Activated CD4-positive, alpha-beta T cell treated with anti-CD3 and anti-CD28 coated beads, Interleukin-2, amount 10 ng/mL, durations not matched to agents 7 days and 5 days (primary cell): ENCODE measurements at places on chromosomes 1 and 21. TPM values are rescaled to one million over a fixed set of nuclear protein-coding genes. Genes with fewer than 3 reads are reported as not detected.

The FAM78B gene
- total RNA-seq: 0.35 TPM

The ACTRT2 gene
- not detected for total RNA-seq

The MIXL1 gene
- total RNA-seq: not detected

The EDARADD gene
- 1.6 TPM for total RNA-seq

DNA sequence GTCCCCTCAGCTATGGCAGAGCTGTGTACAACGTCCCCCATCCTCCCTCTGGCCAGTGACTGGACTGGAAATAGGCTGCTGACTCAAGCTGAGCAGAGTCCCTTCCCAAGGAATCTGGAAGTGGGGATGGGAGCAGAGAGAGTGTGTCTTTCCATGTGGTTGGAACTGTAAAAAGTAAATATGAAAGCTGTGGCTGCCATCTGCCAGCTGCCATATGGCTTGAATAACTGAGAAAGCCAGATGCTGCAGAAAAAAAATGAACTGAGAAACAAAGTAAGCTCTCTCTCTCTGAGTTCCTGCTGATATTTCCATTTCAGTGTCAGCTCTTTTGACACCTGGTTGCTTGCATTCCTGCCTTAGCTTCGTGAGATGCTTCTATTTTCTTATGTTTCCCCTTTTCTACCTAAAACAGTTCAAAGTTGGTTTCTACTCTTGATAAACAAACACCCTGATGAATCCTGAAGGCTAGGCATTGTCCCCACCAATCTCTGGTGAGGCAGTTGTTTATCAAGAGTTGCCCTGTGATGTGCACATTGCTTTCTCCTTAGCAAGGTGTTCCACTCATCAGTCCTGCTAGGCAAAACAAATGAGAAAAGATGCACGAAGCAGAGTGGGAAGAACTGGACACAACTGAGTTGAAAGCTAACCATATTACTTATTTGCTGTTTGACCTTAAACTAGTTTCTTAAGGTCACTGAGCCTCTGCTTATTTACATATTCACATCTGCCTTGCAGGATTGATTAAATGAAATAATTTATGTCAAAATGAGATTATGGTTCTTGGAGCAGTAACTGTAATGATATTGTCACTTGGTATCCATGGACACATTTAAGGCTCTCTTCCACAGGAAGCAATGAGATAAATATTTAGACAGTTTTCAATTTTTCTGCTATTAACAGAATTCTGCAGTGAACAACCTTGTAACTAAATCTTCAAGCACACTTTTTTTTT, 16.6 kb upstream of the DR1 start:
- H3K4me3 ChIP-seq: no peak overlapping the region
- DNase-seq: no peak
- H3K27me3 ChIP-seq: no peaks in the 10 kb centered on the region
- no peaks in the 10 kb centered on the region for H3K4me1 ChIP-seq

GRCh38 chr1:223770621-223771315, 58.4 kb downstream of the CAPN2 start:
- no peak overlapping the region for H3K4me3 ChIP-seq
- peaks cover 75% of the 10 kb centered on the region for H3K36me3 ChIP-seq
- no peak overlapping the region for H3K27ac ChIP-seq
- no peak for DNase-seq
- H3K4me1 ChIP-seq: peaks cover 16% of the 10 kb centered on the region
- H3K27me3 ChIP-seq: no peaks in the 10 kb centered on the region

- no peak for DNase-seq
- no peaks in the 10 kb centered on the region for H3K27me3 ChIP-seq
- peaks cover 24% of the 10 kb centered on the region for H3K4me1 ChIP-seq
- H3K36me3 ChIP-seq: peaks cover 9% of the 10 kb centered on the region
These were observed 45.5 kb downstream of the TOR3A start for GRCh38 chr1:179127163-179127895.

DNA sequence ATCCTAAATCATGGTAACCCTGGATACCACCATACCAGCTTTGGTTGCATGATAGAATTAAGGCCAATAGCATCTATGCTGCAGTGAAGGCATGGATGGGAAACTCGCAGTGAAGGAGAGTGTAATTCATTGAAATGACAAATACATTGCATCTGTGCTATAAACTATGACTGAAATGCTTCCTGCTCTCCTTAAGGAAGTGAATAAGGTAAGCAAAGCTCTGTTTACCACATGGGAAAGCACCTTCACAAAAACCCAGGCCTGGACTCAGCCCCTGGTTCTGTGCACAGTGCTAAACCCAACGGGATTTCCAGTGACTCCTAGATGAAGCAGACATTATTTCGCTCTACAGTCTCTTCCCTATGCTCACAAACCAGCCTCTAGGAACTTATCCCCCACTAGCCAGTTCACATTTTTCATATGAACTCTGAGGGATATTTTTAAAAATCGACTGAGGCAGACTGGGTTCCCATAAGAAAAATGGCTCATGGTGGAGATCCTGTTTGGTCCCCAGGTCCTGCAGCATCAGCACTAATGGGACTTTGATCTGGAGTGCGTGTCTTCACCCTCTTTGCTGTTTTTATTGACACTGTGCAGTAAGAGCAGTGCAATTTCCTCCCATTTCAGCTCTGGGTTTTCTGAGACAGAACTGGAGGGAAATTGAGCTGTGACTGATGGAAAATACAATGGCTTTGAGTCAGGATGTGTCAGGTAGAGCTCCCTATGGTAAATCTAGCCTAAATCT, 362.7 kb downstream of the SIPA1L2 start:
- H3K27me3 ChIP-seq: peaks cover 12% of the 10 kb centered on the region
- no peaks in the 10 kb centered on the region for H3K36me3 ChIP-seq
- no peak overlapping the region for H3K4me3 ChIP-seq
- no peaks in the 10 kb centered on the region for H3K4me1 ChIP-seq
- H3K27ac ChIP-seq: no peak overlapping the region
- DNase-seq: no peak

GRCh38 chr21:42690586-42690985, 37.2 kb downstream of the PDE9A start:
- no peak overlapping the region for H3K27ac ChIP-seq
- no peaks in the 10 kb centered on the region for H3K36me3 ChIP-seq
- H3K4me3 ChIP-seq: no peak overlapping the region
- H3K4me1 ChIP-seq: peaks cover 7% of the 10 kb centered on the region
- no peak for DNase-seq

DNA sequence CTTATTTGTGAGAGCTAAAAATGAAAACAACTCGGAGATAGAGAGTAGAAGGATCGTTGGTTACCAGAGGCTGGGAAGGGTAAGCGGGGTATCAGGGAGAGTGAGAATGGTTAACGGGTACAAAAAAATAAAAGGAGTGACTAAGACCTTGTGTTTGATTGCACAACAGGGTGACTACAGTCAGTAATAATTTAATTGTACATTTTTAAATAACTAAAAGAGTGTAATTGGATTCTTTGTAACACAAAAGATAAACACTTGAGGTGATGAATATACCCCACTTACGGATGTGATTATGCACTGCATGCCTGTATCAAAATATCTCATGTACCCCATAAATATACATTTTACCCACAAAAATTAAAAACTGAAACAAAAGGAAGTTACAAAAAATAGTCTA, 29.4 kb downstream of the FOXJ3 start:
- no peak overlapping the region for H3K27ac ChIP-seq
- H3K4me1 ChIP-seq: peaks cover 11% of the 10 kb centered on the region
- no peak for DNase-seq
- peaks cover 53% of the 10 kb centered on the region for H3K36me3 ChIP-seq
- no peaks in the 10 kb centered on the region for H3K27me3 ChIP-seq

DNA sequence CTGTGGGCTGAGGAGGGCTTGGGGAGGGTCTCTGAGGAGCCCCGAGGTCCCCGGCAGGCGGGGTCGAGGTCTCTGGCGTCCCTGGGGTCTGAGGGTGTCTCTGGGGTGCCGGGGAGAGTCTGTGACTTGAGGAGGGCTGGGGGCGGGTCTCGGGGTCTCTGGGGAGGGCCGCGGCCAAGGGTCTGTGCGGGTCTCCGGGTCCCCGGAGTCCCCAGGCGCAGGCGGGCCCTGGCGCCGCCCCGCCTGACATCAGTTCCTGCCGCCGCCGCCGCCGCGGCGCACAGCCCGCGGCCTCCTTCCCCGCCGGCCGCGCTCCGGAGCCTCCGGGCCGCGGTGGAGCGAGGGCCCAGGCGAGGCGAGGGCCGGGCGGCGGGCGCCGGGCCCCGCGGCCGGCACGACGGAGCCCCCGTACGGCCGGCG, at the start of gene PLEKHM2:
PLEKHM2 (plus strand) TSS at position 279 of the 420 bp plus-strand sequence. CDS start 239 bp downstream, outside the sequence.
- peaks cover 47% of the 10 kb centered on the region for H3K4me1 ChIP-seq
- H3K27me3 ChIP-seq: no peaks in the 10 kb centered on the region
- peak; percentile 43 for DNase-seq
- H3K27ac ChIP-seq: peak within 1 kb of the TSS; percentile 91

DNA sequence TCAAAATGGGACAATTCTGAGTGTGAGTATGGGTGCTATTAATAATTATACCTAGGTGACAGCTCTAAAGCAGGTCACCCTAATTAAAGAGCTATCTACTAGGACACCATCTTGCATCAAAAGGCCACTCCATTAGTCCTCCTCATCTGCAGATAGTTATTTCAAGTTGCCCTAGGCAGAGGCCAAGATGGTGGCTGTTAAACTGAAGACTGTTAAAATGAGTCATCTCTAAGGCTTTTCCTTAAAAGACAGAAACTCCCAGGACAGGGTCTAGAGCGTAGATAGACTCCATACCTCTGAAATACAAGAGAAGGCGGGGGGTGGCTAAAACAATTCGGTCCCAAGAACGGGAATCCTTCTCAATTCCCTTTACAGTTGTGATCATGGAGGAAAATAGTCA, 4.5 kb upstream of the ZNF697 start:
- H3K4me3 ChIP-seq: no peak overlapping the region
- H3K36me3 ChIP-seq: no peaks in the 10 kb centered on the region
- peaks cover 6% of the 10 kb centered on the region for H3K4me1 ChIP-seq
- peaks cover 69% of the 10 kb centered on the region for H3K27me3 ChIP-seq

GRCh38 chr1:212685429-212685828, 14.2 kb downstream of the BATF3 start:
- H3K36me3 ChIP-seq: no peaks in the 10 kb centered on the region
- H3K4me1 ChIP-seq: peaks cover 37% of the 10 kb centered on the region
- no peak overlapping the region for H3K4me3 ChIP-seq
- no peaks in the 10 kb centered on the region for H3K27me3 ChIP-seq
- no peak for DNase-seq
- no peak overlapping the region for H3K27ac ChIP-seq

DNA sequence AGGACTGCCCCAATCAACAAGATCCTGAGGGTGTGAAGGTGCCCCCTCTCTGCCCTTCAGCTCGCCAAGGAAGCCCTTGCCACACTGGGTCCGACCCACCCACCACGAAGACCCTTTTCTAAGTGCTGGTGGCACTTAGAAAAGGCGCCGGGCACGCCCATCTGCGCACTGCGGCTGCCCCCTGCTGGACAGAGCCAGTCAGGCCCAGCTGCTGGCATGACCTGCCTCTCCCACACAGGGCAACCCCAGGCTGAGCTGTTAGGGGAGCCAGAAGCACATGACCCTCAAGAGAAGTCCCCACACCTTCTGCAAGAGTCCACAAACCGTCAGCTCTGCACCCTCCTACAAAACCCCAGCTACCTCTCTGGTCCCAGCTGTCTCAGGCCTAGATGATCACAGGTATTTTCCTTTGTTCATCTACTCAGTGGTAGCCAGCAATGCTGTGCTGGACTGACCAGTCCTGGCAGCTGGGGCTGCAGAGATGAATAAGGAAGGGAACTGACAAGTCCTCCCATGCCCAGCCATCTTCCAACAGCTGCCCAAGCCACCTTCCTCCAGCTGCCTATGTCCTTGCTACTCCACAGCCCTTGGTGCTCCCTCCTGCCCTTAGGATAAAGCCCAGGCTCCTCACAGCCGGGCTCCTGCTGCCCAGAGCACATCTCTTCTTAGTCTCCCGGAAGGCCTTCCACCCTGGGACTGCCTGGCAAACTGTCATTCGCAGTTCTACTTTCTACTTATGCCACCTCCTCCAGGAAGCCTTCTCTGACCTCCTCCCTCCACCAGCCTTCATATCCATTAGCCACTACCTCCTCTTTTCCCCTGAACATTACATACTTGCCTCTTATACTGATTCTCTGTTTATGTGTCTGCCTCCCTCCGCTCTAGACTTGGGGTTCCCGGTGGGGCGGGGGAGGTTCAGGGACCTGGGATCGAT, 39.8 kb upstream of the ZC3H12A start:
- DNase-seq: peak; percentile 74
- H3K36me3 ChIP-seq: no peaks in the 10 kb centered on the region
- H3K4me1 ChIP-seq: no peaks in the 10 kb centered on the region
- H3K27ac ChIP-seq: no peak overlapping the region

DNA sequence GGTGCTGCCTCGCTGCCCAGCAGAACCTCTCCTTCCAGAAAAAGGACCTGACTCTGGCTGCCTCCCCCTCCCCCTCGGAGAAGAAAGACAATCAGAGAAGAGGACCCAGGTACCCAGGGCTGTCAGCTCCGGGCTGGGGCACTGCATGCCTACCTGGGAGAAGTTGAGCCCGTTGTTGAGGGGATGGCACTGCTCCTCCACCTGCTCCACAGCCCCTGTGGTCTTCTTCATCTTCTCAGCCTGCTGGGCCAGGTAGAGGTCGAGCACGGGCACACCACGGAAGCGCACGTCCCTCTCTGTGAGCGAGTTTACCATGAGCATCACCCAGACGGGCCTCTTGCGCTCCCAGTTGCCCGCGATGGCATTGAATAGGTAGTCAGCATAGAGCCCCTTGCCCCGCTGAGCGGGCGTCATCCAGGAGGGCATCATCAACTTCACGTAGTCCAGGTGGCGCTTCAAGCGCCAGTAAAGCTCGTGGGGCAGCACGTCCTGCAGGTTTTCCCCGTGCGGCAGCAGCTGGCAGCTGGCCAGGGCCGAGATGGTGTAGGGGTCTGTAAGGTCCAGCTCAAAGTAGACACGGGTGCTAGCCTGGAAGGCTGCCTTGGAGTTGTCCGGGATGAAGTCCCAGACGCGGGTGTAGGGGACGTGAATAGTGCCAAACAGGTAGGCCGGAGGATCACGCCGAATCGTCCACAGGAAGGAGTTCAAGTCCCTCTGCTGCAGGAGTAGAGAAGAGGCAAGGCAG, 3.1 kb downstream of the TRABD2B start:
- H3K4me1 ChIP-seq: peaks cover 11% of the 10 kb centered on the region
- peaks cover 36% of the 10 kb centered on the region for H3K27me3 ChIP-seq
- no peak overlapping the region for H3K4me3 ChIP-seq
- H3K27ac ChIP-seq: no peak overlapping the region
- no peak for DNase-seq

DNA sequence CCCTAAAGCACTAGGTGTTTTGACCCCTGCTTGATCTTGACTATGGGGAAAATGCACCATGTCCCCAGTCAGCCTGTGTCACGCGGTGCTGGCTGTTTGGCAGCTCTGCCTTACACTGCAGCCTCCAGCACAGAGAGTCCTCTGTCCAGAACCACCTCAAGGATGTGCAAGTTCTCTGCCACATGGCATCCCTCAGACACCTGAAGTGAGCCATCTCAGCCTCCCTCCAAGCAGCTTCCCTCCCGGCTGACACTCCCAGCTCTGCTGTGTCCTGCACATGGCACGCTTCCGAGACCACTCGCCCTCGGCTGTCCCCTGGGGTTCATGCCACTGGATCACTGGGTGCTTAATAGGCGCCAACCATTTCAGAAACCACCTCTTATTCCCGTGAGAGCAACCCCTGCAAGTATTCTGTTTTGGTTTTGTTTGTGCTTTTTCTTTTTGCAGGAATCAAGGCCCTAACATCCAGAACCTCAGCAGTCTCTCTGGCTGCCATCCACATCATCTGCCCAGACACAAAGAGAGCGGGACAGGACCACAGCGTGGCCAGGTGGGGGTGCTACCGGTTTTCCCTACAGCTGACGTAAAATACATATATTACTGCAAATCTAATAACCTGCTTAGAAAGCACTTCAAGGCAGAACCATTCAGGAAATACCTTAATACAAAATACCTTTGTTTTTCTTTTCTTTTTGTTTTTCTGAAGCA, 45.7 kb downstream of the CAPZB start:
- H3K27me3 ChIP-seq: no peaks in the 10 kb centered on the region
- H3K27ac ChIP-seq: peak overlapping the region; percentile 72
- peak; percentile 34 for DNase-seq
- peaks cover 33% of the 10 kb centered on the region for H3K36me3 ChIP-seq
- peaks cover 77% of the 10 kb centered on the region for H3K4me1 ChIP-seq
